Kidney tubule cell (primary cell): ENCODE measurements at places on chromosomes 16 and 17.

DNA sequence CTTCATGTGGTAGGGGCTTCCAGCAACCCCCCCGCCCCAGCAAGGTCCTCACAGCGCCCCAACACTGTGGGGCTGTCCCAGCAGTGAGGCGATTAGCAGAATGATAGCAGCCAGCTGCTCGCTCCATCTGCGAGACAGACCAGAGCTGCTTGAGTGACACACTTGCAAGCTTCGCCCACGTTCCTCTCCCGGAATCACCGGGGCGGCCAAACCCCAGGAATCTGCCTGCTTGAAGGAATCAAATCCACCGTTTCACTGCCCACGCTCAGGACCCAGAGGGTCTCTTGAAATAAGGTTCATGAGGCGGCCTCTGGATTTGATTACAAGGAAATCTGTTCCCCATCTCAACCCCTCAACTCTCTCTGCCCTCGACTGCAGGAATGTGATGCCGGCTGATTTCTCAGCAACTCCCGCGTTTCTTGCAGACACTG is 356.0 kb downstream of the C16orf95 start:
- DNase-seq: no peak

GRCh38 chr16:62036101-62036801 is at the start of gene CDH8:
TSS of gene CDH8 (minus strand) at chr16:62036438. CDS start at chr16:62021403, 15,035 bp downstream.
- DNase-seq: no peak

- no peak for DNase-seq
Observed at GRCh38 chr16:73054125-73054484, 6.2 kb upstream of the ZFHX3 start.

- no peak for DNase-seq
Observed at GRCh38 chr17:67041531-67041930, 2.8 kb upstream of the CACNG1 start.

DNA sequence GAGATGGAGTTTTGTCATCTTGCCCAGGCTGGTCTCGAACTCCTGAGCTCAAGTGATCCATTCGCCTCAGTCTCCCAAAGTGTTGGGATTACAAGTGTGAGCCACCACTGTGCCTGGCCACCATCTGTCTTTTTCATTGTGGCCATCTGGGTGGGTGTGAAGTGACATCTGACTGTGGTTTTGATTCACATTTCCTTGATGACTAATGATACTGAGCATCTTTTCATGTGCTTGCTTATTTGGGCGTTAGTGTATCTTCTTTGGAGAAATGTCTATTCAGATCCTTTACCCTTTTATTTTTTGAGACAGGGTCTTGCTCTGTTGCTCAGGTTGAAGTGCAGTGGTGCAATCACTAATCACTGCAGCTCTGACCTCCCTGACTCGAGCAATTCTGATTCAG is 53.9 kb upstream of the ERN1 start:
- DNase-seq: peak; percentile 74

DNA sequence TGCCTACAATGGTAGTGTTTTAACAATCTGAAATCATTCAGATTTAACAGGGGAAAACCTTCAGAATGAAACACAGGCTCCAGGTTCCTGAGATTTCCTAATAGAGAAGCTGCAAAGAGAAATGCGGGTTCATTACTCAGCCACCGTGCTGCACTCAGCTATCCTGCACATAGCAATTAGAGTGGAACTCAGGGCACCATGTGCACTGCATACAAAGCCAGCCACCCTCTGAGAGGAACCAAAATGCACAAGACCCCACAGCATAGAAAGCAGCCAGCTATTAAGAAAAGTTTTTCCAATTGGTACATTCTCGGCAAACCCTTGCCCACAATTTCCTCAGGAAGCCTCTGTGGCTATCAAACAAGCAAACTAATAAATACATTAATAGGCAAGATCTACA is 37.4 kb downstream of the TOM1L2 start:
- no peak for DNase-seq

DNA sequence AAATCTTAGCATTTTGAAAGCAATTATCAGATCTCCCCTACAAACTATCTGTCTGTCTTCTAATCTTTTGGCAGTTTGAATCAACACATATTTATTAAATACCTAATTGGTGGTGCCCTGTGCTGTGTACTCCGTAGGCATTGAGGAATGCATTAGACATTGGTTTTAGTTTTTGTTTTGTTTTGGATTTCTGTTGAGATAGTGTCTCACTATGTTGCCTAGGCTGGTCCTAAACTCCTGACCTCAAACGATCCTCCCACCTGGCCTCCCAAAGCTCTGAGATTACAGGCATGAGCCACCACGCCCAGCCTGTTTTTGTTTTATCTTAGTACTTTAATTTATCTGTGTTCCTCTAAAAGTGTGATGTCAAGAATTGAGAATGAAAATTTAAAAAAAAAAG is 124.8 kb upstream of the RBL2 start:
- no peak for DNase-seq

DNA sequence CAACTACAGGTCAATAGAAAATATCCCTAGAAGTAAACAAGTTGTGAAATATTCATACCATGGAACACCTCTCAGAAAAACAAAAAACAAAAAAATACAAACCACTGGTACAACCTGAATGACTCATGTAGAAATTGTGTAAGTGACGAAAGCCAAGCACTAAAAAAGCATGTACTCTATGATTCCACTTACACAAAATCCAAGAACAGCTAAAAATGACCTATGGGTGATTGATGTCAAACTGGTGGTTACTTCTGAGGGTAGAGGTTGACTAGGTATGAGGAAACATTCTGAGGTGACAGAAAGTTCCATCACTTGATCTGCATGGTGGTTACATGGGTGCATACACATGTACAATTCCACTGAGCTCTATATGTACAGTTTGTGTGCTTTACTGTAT is 31.1 kb downstream of the DHRS7C start:
- DNase-seq: no peak

GRCh38 chr16:75789237-75789636 is 62.9 kb upstream of the CPHXL start:
- DNase-seq: peak; percentile 61

- DNase-seq: peak; percentile 52
Observed at GRCh38 chr17:40075201-40075941, 12.6 kb downstream of the THRA start.

- DNase-seq: no peak
Observed at GRCh38 chr16:50083996-50084395, 18.2 kb downstream of the HEATR3 start.

DNA sequence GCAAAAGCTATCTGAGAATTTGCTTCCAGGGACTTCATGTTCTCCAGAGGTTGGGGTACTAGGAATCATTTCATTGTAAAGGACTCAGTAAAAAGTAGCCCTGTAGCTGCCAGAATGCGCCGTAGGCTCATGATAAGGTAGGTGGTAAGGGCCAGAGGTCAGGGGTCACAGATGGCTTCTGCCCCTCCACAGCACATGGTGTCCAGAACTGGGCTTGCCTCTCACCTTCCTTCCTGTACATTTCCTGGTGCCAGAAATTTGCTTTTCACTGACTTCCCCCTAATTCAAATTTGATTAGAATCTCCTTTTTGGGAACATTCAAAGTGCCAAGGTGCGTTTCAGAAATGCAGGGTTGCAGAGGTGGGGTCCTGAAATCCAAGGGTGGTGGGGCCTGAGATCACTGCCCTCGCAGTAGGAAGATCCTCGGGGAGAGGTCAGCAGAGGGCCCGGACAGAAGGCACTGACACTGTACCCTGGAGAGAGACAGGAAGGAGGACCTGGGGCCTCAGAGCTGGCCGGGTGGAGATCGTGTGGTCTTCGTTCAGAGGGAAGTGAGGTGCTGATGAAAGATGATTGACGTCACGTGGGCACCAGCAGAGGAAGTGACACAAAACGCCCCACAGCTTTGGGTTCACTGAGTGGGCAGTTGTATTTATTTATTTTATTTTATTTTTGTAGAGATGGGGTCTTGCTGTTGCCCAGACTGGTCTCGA is 25.5 kb upstream of the METRNL start:
- no peak for DNase-seq
